DND-41 (cell line): ENCODE measurements at places on chromosomes 12 and 14.
A peak's percentile ranks its signal among the peaks of the same experiment; 100 is the strongest.

DNA sequence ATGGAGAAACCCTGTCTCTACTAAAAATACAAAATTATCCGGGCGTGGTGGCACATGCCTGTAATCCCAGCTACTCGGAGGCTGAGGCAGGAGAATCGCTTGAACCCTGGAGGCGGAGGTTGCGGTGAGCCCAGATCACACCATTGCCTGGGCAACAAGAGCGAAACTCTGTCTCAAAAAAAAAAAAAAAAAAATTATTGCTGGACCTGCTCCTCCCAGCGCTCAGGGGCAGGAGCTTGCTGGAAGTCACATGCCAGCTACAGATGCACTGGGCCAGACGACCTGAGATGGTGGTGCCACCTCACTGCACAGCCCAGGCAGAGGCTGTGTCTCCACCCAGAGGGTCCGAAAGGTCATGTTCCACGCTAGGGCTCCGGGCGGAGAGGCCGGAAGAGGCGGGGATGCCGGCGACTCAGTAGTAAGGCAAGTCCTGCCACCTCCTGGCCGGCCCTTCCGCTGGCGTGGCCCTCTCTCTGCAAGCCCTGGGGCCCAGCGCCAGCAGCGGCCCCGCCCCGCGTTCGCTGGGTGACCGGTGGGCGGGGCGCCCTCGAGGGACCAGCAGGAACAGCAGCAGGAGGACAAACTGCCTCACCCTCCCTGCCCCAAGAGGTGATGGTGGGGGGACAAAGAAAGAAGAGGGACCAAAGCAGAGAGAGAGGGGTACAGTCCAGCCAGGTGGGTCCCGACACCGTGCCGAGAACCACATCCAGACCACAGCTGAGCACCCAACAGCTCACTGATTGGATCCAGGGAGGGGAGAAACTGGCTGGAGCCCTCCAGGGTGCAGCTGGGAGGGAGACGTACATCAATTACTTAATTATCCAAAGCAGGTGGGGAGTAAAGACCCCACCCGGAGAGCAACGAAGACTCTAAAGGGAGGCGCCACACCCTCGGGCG, 3.6 kb upstream of the RHOF start:
- no peak for DNase-seq

- no peak for DNase-seq
These were observed 10.8 kb upstream of the KRT8 start for GRCh38 chr12:52915637-52916036.

DNA sequence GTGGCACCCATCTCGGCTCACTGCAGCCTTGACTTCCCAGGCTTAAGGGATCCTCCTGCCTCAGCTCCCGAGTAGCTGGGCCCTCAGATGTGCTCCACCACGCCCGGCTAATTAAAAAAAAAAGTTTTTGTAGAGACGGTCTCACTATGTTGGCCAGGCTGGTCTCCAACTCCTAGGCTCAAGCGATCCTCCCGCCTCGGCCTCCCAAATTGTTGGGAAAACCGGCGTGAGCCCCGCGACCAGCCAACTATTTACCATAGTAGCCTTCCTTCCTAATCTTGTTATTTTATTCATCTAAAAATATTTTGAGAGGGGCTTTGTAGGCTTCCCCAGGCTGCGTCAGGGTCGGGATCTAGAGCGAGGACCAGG, 25.4 kb upstream of the YY1 start:
- no peak for DNase-seq

- DNase-seq, result no peak
These were observed 707.3 kb upstream of the FOXG1 start for GRCh38 chr14:28059254-28059653.

DNA sequence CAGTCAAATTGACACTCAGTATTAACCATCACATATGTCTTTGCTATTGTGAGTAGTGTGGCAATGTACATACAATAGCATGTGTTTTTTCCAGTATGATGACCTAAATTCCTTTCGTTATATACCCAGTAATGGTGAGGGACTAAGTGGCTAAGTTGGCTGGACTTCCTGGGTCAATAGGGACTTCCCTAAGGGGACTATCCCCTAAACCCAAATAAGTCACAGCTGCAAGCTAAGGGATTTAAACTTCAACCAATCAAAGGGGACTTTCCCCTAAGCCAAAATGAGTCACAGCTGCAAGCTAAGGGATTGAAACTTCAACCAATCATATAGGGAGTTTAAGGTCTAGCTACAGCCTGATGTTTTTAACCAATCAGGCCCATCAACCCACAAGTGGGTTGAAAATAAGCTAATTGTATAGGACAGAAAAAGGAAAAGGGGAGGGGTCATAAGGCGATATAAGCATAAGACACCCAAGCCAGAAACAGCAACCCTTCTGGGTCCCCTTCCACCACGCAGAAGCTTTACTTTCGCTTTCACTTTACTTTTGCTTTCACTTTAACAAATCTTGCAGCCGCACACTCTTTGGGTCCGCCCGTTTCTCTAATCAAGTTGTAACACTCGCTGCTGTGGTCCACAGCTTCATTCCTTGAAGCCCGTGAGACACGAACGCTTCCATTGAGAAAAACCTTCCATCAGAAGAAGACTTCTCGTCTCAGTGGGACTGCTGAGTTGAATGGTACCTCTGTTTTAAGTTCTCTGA, 404.4 kb downstream of the FLRT2 start:
- DNase-seq, result peak; percentile 80

DNA sequence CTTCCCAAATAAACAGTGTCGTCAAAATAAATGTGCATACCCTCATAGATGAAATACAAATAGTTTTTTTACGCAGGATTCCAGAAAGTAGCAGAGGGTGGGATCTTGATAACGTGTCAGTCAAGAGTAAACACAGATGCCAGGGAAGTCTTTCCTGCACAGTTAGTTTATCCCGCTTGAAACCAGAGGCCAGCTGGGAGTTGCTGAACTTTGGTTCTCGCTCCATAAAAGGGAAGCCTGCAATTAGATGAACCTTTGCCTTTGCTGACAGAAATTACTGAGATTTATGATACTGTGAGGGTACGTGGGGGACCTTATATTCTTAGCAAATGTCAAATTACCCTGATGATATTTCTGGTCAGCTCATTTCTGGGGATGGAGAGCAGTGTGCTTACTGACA, 18.9 kb downstream of the FAR2 start:
- no peak for DNase-seq

DNA sequence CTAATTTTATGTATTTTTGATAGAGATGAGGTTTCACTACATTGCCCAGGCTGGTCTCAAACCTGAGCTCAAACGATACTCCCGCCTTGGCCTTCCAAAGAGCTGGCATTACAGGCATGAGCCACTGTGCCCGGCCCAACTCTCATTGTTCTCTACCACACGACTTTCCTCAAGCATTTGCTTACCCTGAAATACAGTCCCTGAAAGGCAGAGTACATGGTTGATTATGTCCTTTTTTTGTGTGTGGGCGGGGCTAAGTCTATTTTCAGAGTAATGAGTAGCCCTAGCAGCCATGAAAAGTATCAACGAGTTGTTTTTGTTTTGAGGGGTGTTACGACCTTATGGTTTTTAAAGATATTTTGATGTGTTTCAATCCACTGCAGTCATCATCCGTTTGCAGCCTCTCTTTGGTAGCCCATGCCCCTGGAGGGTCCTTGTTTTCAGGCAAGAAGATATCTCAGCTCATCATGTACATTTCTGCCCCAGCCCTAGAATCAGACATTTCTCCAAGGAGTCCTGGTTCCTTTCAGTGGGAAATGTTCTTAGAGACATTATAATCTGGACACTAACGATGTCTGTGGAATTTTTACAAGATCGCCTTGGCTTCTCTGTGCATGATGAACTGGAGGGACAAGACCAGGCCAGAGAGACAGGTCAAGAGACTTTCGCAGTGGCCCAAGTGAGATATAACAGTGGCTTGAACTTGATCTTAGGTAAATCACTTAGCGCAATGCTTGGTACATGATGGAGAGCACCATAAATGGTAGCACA, 8.7 kb downstream of the ACACB start:
- DNase-seq, result no peak

GRCh38 chr12:53051058-53051880, 1.4 kb downstream of the TNS2 start:
- no peak for DNase-seq

DNA sequence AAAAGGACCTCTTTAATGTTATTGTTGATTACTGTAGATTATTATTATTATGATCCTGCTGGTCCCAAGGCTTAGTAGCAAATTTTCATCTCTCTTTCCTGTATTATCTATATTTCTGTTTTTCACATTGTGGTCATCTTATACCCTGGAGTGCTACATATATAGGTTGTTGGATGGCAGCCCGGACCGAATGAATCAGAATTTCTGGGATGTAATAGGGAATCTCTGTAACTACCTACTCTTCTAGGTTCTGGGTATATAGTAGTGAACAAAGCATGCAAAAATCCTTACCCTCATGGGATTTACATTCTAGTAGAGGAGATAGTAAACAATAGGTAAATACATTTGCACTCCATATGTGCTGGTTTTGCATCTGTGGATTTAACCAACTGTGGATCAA, 31.4 kb downstream of the NUBPL start:
- no peak for DNase-seq

DNA sequence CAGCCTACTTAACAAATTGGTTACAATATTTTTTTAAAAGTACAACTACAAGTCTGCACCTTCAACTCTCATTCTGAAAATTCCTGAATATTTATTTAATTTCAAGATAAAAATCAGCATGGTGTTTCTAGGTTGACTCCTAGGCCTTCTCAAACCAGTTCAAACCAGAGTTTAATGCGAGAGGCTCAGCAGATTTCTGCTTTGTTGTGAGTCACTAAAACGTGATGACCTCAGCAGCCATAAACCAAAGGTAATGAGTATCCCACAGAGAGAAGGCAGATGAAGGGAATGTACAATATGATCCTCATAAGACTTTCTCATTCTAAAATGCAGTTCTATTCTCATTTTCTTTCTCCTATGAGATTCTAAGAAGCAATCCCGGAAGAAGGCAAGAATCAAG, 1.5 kb downstream of the PRDM4 start:
- DNase-seq, result no peak

DNA sequence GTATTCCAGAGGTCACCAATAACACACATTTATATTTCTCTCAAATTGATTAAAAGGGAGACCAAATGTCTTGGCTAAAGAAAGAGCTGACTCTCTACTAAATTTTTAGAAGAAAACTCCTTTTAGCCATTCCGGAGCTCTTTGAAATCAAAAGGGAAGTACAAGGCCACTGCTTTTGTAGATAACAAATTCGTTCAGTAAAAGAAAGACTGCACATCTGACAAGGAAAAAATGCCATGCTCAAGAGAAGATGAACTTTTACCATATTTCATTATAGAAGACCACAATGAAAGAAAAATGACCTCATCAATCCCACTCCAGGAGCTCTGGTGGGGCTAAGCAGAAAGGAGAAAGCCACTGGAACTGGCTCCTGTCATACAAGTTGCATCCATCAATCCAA, 57.6 kb downstream of the SPTSSA start:
- no peak for DNase-seq

DNA sequence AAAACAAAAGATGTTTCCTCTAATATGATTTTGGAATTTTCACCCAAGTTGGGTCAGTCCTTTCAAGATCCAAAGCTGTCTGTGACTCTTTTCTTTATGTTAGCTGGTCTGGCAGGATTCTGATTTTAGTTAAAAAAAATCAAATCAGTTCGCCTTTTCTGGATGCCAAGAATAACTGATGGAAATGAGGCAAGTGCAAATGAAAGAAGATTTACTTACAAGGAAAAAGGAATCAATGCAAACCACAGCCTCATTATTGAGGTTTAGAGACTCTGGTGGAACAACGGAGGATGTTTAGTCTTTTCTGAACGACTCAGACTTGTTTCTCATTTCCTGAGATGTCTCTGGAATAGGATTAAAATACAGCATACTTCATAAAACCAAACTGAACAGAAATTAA, 117.0 kb upstream of the DYRK2 start:
- DNase-seq, result no peak

DNA sequence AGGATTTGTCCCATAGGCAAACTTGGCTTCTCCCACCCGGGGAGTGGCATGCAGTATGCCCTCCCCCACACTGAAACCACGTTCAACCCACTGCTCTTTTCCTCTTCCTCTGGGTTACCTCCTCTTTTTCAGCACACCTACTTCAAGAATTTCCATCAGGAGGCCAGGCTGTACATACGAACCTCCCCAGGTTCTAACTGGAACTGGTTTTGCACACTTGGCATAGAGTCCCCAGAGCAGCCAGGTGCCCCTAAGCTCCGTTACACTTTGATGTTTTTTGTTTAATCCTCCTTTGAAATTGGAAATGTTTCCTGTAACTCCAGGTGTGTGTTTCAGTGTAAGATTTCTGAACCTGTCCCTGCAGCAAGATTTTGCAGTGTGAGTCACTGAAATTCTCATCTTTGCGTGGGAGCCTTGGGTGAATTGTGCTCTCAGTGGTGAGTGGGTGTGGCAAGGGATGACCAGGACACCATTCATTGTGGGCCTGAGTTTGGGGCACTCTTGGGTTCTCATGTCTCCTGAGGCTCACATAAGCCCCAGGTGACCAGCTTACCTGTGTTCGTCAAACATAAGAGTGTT, 18.2 kb downstream of the CD9 start:
- no peak for DNase-seq
